ENCODE measurements at places on chromosomes 4 and X.

GRCh38 chr4:169271692-169272007, 894 bp upstream of the SH3RF1 start:
- DNase-seq: no peak

DNA sequence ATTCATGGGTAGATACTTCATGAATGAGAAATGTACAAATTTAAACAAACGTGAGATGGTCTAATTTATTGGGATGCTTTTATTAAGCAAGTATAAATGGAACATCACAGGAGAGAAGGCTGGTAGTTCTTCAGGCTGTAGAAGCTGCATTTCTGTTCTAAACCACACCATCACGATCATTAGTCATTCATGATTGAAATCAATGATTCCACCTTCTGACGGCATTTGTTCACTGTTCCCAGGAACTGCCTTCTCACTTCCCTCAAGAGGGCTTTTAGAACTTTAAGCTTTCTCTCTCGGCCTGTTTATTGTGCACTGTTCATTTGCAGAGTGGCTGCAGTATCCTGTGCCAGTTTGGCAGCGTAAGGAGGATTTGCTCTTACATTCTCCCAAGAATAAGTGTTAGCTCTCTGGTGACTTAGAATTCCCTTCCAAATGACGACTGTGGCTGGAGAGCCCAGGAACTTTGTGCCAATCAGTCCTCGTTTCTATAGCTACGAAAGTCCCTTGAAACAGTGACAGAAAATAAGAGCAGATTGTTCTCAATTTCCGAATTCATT, 54.7 kb downstream of the MFAP3L start:
- no peak for DNase-seq

DNA sequence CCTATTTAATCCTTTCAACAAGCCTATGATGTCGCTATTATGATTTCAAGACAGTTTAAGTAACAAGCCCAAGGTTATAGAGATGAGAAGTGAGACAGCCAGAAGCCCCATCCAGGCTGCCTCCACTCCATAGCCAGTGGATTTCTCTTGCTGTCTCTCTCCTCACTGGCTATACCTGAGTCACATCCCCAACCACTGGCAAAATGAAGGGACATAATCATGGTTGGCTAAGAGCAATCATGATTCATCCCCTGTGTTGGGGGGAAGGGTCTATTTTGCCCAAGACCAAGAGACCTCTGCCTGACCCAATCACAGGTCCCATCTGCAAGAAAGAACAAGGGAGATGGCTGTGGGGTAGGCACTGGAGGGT, 334.9 kb upstream of the GATB start:
- DNase-seq: no peak

DNA sequence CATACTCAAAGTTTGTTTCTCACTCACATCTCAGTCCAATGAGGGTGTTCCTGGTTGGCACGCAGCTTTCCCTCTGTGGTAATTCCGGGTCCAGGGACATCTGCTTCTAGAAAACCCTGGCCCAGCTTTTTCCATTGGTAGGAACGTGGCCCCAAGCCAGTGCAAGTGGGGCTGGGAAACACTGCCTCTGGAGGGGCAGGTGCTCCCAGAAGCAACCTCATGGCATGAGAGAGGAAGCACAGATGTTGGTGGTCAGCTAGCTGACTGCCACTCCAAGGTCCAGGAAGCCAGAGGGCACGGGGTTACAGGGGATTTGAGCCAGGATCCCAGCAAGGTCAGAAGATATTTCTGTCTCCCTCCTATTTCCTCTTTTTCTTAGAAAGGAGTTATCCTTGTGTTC, 47.5 kb downstream of the DCTD start:
- DNase-seq: no peak

- DNase-seq: no peak
Measured at GRCh38 chr4:13930155-13930554, 302.6 kb upstream of the BOD1L1 start.

DNA sequence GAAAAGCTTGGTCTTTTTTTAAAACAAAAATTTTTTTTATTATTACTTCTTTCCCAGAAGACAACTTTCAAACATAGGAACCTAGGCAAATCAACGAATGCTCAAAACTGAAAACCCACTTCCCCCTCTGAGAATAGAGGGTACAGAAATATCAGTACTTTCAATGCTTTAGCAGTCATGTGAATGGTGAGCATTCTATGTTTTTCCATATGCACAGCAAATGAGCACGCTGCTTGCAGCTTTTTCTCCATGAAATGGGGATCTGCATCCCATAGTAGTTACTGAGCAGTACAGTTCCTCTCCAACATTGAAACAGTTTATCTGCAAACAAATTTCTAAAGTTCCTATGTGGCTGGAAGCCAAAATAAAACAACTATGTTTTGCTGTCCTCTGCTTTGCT, 108.4 kb upstream of the BMP2K start:
- no peak for DNase-seq

GRCh38 chr4:145909281-145909715, 29.3 kb downstream of the ZNF827 start:
- DNase-seq: no peak

- no peak for DNase-seq
Measured at GRCh38 chr4:40514497-40514951, 115.1 kb downstream of the RBM47 start.

GRCh38 chr4:40369437-40370274, 34.5 kb downstream of the CHRNA9 start:
- DNase-seq: no peak
